ENCODE measurements at places on chromosomes 3 and 15. TPM values are rescaled to one million over a fixed set of nuclear protein-coding genes. Genes with fewer than 3 reads are reported as not detected.

DLL4 gene
- total RNA-seq: 99.3 TPM

OR4F15 gene
- total RNA-seq: not detected

PPM1L gene
- total RNA-seq: 0.98 TPM

GRK7 gene
- total RNA-seq: not detected

FGD5 gene
- total RNA-seq: 110 TPM

NR2E3 gene
- total RNA-seq: 0.22 TPM
